ENCODE measurements at places on chromosomes 3 and 15.

DNA sequence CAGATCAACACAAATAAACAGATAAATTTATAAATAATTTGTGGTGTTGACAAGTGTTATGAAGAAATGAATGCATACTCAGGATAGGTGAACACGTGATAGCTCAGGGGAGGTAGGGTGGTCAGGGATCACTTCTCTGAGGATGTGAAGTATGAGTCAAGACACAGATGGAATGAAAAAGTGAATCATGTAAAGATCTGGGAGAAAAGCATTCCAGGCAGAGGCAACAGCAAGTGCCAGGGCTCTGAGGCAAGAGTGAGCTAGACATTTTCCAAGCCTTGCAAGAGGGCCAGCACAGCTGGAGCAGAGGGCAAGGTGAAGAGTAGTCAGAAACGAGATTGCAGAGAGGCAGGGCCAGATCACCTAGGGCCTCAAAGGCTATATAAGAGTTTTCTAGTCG, 177.8 kb downstream of the WNT5A start:
- no peak for DNase-seq

GRCh38 chr3:32454731-32455608, 47.7 kb downstream of the CMTM6 start:
- no peak for DNase-seq

- no peak for DNase-seq
Observed at GRCh38 chr3:45100981-45101407, 45.2 kb downstream of the CDCP1 start.

- no peak for DNase-seq
Observed at GRCh38 chr3:15606434-15606891, 4.9 kb downstream of the BTD start.

DNA sequence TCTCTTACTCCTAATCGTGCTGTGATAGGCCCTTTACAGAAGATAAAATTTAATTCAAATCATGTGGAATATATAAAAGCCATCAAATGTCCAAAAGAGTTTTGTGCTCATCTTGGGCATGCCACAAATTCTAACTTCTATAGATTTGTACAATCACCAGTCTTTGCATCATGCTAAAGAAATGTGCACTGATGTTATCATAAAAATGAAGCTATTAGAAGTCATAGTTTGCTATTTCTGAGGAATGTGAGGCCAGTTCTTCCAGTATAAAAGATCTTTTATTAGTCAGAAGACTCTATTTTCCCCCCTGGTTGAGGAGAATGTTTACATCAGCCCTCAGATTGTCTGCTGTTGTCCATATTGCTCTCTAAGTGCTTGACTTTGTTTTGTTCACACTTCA, 2.1 kb upstream of the ANXA2 start:
- no peak for DNase-seq
